ENCODE measurements at places on chromosomes 12 and 14. TPM values are rescaled to one million over a fixed set of nuclear protein-coding genes. Genes with fewer than 3 reads are reported as not detected.

The ARHGAP5 gene
- total RNA-seq = 58.6 TPM

DNA sequence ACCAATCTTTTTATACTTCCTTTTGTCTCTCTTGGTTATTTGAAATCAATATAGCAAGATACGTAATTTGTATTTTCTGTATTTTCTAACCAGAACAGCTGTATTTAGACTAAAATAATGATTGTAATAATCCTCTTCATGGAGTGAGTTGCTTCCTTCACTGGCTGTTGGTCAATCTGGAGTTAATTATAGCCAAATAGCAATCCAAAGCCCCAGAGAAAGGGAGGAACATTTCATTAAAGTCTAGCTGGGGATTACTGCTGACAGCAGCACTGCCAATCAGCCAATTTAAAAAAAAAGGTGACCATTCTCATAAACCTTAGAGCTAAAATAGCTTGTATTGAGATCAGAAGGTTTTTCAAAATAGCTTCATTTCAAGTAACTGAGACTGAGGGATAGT lies 118.0 kb downstream of the TRHDE start:
- no peak for DNase-seq
- no peaks in the 10 kb centered on the region for H3K36me3 ChIP-seq
- no peaks in the 10 kb centered on the region for H3K27me3 ChIP-seq

DNA sequence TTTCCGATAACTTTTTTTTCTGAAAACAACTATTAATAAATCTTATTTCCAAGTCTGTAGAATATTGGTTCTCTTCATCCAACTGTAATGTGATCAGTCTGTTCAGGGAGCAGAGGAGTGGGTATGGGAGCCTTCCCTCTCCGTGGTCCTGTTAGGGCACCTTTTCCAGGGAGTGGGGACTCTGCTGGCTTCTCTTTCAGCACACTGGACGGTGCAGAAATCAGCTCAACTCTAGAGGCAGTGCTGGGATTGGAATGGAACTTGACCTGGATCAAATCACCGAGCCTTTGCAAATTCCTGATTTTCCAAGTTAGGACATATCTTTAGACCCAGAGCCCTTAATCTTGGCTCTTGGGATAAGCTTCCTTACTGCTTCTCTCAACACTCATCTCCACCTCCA lies 630.4 kb downstream of the DIO2 start:
- H3K4me3 ChIP-seq = no peak overlapping the region
- DNase-seq = no peak
- H3K27me3 ChIP-seq = no peaks in the 10 kb centered on the region
- H3K27ac ChIP-seq = no peak overlapping the region
- H3K36me3 ChIP-seq = no peaks in the 10 kb centered on the region

DNA sequence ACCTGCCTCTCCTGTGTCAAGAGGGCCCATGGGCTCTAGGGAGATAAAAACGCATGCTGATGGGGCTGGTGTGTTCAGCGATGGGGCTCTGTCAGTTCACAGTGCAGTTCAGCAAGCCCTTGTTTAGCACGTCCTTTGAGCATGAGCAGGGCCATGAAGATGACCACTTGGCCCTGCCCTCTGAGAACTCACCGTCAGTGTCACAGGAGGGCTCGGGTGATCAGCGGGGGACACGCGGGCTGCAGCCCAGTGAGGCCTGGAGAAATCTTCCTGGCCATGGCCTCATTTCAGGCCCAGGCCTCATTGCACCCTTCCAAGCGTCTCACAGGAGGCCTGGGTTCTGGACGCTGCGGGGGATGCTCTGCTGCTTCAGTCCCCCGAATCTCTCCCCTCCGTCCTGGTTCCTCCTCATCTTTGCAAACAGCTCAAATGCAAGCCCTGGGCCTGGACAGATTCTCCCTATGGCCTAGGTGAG lies 181.6 kb downstream of the ADGRD1 start:
- H3K27me3 ChIP-seq = peaks cover 90% of the 10 kb centered on the region
- H3K36me3 ChIP-seq = no peaks in the 10 kb centered on the region
- H3K4me3 ChIP-seq = no peak overlapping the region
- DNase-seq = no peak
- no peak overlapping the region for H3K27ac ChIP-seq

The FRMD6 gene
- 42.9 TPM for total RNA-seq

DNA sequence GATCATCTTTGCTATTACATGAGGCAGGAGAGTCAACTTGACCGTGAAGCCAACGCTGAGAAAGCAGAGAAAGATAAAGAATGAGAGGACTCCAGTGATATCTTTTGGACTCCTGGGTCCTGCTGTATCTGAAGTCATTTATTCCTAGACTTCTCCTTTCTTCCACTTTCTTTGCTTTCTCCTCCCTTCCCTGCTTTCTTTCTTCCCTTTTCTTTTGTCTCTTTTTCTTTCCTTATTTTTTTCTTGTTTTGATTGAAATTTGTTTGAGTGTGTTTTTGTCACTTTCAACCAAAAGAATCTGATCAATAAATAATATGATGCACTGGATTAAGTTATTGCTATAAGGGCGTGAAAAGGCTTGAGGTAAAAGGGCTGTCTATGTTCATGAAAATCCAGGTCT lies 13.4 kb upstream of the GALNT6 start:
- H3K4me1 ChIP-seq = no peaks in the 10 kb centered on the region
- H3K27me3 ChIP-seq = no peaks in the 10 kb centered on the region
- H3K36me3 ChIP-seq = no peaks in the 10 kb centered on the region
- H3K4me3 ChIP-seq = no peak overlapping the region
- no peak for DNase-seq

The DICER1 gene
- 11.2 TPM for total RNA-seq

DNA sequence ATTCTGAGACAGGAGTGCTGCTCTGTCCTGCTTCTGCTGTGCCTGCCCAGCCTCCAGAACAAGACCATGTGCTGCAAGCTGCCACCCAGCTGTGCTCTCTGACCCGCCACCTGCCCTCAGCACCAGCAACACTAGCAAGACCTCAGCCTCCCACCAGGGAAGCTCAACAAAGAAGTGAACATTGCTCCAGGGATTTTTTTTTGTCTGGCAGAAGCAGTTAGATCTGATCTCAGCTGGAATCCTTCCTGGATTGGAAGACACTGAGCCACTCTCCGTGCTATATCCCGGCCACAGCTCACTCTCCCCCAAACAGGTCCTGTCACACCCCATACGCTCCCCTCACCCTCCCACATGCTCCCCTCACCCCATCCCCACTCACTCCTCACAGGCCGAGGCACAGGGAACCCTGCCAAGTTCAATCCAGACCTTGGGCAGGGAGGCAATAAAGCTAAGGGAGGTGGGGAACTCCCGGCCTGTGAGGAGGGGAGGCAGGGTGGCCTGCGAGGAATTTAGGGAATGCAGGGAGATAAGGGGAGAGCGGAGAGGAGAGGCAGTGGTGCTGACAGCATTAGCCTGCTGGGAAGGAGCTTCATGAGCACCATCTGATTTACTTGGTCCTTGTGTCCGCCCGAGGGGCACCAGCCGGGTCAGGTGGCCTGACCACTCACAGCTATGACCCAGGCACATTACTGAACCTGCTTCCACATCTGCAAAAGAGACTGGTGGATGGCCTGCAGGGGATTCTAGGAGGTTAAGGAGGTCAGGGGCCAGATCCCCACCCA lies 29.7 kb downstream of the CCDC85C start:
- H3K4me1 ChIP-seq = peaks cover 51% of the 10 kb centered on the region
- no peaks in the 10 kb centered on the region for H3K27me3 ChIP-seq
- no peaks in the 10 kb centered on the region for H3K36me3 ChIP-seq

The KRT5 gene
- 134 TPM for total RNA-seq

DNA sequence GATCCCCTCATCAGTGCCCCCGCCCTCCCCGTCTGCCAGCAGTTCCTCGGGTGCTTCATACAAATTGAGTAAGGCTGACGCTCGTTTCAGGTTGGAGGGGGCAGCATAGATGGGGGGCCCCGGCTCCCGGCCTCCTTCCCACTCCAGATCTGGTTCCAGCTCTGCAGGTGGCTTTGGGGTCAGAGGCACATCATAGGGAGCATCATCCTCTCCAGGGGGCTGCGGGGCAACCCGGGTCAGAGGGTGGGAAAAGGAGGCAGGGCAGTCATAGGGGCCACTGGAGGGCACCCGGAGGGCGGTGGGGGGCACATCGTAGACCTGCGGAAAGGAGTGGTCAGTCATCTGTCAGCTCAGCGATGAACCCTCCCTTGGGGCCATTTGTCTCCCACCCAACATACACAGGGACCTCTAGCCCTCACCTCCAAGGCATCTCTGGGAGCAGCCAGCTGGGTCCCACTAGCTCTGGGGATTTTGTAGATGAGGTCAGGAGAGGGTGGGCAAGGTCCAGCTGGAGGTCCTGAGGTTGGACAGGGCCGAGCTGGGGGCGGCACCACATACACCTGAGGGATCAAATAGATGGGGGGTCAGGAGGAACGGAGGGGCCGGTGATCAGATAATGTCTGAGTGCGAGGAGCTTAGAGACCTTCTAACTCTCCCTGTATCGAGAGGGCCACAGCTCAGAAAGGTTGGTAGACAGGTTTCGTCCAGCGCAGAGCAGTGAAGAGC lies 5.1 kb downstream of the EFS start:
- H3K36me3 ChIP-seq = no peaks in the 10 kb centered on the region
- no peak overlapping the region for H3K4me3 ChIP-seq
- no peak for DNase-seq
- H3K4me1 ChIP-seq = no peaks in the 10 kb centered on the region

GRCh38 chr14:78131201-78131600 lies 39.0 kb upstream of the NRXN3 start:
- peaks cover 22% of the 10 kb centered on the region for H3K27me3 ChIP-seq
- H3K36me3 ChIP-seq = no peaks in the 10 kb centered on the region
- no peak overlapping the region for H3K27ac ChIP-seq
- no peaks in the 10 kb centered on the region for H3K4me1 ChIP-seq
- DNase-seq = no peak

- peak; percentile 52 for DNase-seq
- H3K27me3 ChIP-seq = no peaks in the 10 kb centered on the region
- H3K36me3 ChIP-seq = no peaks in the 10 kb centered on the region
- H3K4me1 ChIP-seq = peaks cover 37% of the 10 kb centered on the region
- H3K4me3 ChIP-seq = peak overlapping the region; percentile 98
- peak overlapping the region; percentile 91 for H3K27ac ChIP-seq
These were observed 1.4 kb upstream of the ARID2 start for GRCh38 chr12:45727980-45728629.

DNA sequence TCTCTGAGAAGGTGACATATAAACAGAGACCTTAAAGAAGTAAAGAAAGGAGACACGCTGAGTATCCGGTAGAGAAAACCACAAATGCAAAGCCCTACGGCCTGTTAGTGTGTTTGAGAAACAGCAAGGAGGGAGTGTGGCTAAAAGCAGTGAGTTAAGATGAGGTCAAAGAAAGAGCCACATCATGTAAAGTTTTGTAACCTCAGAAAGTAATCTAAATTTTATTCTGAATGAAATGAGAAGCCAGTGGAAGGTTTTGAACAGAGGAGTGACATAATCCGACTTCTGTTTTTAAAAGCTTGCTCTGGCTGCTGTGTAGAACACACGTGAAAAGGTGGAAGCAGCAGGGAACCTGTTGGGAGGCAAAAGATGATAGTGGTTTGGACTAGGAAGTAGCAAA lies 32.6 kb downstream of the PPP2R5E start:
- H3K27ac ChIP-seq = no peak overlapping the region
- no peaks in the 10 kb centered on the region for H3K27me3 ChIP-seq
- H3K4me3 ChIP-seq = no peak overlapping the region
- no peak for DNase-seq

- no peak overlapping the region for H3K27ac ChIP-seq
- no peak for DNase-seq
- no peak overlapping the region for H3K4me3 ChIP-seq
- no peaks in the 10 kb centered on the region for H3K4me1 ChIP-seq
- H3K27me3 ChIP-seq = no peaks in the 10 kb centered on the region
These were observed 17.7 kb downstream of the SLC4A8 start for GRCh38 chr12:51442324-51442723.

- H3K27me3 ChIP-seq = peaks cover 48% of the 10 kb centered on the region
- no peak overlapping the region for H3K27ac ChIP-seq
- no peaks in the 10 kb centered on the region for H3K36me3 ChIP-seq
These were observed 45.7 kb upstream of the KCNA5 start for GRCh38 chr12:4997939-4998338.

The OR8S1 gene
- total RNA-seq = not detected

- H3K4me3 ChIP-seq = no peak overlapping the region
- no peak overlapping the region for H3K27ac ChIP-seq
- no peaks in the 10 kb centered on the region for H3K36me3 ChIP-seq
- peaks cover 2% of the 10 kb centered on the region for H3K4me1 ChIP-seq
- no peak for DNase-seq
- H3K27me3 ChIP-seq = peaks cover 22% of the 10 kb centered on the region
These were observed 18.9 kb upstream of the LRTM2 start for GRCh38 chr12:1801303-1801975.

DNA sequence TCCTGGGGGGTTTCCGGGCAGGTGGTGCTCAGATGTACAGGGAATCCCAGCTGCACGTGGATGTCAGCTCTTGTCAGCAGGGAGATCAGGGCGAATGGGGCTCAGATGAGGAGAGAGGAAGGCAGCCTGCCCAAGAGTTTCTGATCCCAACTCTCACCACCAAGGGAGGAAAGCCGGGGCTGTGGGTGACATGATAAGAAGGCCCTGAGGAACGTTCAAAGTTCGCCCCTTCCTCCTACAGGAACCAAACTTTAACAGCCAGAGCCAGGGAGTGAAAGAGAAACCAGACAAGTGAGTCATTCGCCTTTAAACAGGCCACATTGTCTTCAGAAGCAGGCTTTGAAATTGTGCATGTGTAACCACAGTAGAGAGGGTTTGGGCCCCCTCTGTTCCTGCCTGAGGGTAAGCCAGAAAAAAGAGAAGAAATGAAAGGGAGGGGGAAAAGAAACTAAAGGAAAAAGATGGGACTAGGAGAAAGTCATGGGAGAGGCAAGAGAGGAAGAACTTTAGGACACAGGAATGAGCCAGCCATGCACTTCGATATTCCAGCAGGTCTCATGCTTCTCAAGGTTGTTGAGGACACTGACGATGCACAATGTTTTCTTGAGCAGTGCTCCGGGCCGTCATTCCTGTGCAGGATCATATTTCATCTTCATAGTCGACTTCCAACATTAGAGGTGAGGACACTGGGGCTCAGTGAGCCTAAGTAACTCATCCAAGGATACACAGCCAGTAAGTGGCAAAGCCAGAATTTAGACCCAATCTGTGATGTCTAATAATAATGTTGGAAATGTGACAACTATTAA lies 691.4 kb upstream of the TBX3 start:
- H3K27me3 ChIP-seq = peaks cover 12% of the 10 kb centered on the region
- no peaks in the 10 kb centered on the region for H3K36me3 ChIP-seq
- H3K27ac ChIP-seq = no peak overlapping the region
- H3K4me3 ChIP-seq = no peak overlapping the region

DNA sequence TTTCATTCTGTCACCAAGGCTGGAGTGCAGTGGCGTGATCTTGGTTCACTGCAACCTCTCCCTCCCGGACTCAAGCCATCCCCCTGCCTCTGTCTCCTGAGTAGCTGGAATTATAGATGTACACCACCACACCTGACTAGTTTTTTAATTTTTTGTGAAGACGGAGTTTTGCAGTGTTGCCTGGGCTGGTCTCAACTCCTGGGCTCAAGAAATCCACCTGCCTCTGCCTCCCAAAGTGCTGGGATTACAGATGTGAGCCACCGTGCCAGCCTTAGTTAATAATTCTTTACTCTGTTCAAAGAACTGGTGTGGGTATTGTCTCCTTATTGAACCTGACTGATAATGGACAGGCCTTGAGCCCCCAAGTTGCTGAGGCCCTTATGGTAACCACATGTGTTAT lies 10.4 kb upstream of the KRT7 start:
- DNase-seq = no peak
- no peaks in the 10 kb centered on the region for H3K36me3 ChIP-seq
- no peak overlapping the region for H3K4me3 ChIP-seq
- H3K4me1 ChIP-seq = peaks cover 97% of the 10 kb centered on the region

GRCh38 chr14:99808154-99808505 lies 14.9 kb downstream of the EML1 start:
- H3K27ac ChIP-seq = no peak overlapping the region
- H3K4me1 ChIP-seq = no peaks in the 10 kb centered on the region
- no peaks in the 10 kb centered on the region for H3K36me3 ChIP-seq

All from PC-9 (cell line).